ENCODE measurements at places on chromosomes 2 and 18. TPM values are rescaled to one million over a fixed set of nuclear protein-coding genes. Genes with fewer than 3 reads are reported as not detected.

DNA sequence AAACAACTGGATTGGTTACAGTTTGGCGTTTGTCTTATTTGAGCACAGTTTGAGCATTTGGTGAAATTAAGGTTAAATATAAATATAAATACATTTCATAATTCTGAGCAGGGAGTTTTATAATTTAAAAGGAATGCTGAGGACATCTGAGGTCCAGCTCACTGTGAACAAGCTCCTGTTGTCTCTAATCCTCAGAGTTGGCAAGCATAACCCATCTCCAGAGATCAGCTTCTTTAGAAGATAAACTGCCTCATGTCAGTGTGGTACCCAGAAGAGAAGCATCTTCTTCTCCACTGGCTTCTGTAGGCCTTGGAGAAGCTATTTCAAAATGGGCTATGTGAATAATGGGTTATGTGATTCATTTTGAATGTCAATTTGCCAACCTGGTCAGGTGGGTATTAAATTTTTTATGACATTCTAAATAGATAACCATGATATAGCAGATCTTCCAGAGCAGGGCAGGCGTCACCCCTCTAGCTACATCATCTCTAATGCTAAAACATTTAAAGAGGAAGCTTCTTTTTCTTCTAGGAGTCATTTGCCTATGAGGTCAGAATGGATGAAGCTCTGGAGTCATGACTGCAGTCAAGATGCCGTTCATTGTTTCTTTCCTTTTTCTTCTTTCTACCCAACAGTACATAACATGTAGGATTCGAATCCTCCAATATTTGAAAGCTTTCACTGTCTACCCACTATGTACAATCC, 324.0 kb downstream of the RNF144A start:
- no peaks in the 10 kb centered on the region for H3K4me1 ChIP-seq
- no peak for DNase-seq
- 0 out of 2 replicates have a peak, but pooled peaks cover 4% of the 10 kb centered on the region for H3K27me3 ChIP-seq
- no peaks in the 10 kb centered on the region for H3K36me3 ChIP-seq

GRCh38 chr2:55590810-55591440, 26.5 kb downstream of the PPP4R3B start:
- H3K27me3 ChIP-seq, result no peaks in the 10 kb centered on the region
- no peak for DNase-seq
- peaks cover 42% of the 10 kb centered on the region for H3K36me3 ChIP-seq
- H3K4me1 ChIP-seq, result no peaks in the 10 kb centered on the region
- no peak overlapping the region for H3K4me3 ChIP-seq

DNA sequence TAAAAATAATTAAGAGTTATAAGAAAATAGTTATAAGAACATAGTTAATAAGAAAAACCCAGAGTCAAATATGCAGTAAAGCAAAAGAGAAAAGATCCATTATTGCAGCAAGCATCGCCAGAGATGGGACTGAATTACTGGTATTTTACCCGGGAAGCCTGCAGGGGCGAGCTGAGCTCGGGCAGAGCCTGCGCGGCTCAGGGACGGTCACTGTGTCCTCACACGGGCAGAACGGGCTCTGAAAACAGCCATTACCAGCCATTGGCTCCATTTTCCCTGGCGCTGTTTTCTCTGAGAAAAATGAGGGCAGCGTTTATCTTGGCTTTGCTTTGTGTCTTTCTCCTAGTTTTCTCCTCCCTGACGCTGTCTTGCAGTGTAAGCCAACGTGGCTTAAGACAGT, 95.3 kb upstream of the ALKAL2 start:
- H3K4me3 ChIP-seq, result no peak overlapping the region
- DNase-seq, result no peak
- H3K27me3 ChIP-seq, result peaks cover 20% of the 10 kb centered on the region

GRCh38 chr2:170241756-170242155, 63.8 kb downstream of the MYO3B start:
- no peaks in the 10 kb centered on the region for H3K36me3 ChIP-seq
- no peaks in the 10 kb centered on the region for H3K27me3 ChIP-seq
- no peak overlapping the region for H3K27ac ChIP-seq

DNA sequence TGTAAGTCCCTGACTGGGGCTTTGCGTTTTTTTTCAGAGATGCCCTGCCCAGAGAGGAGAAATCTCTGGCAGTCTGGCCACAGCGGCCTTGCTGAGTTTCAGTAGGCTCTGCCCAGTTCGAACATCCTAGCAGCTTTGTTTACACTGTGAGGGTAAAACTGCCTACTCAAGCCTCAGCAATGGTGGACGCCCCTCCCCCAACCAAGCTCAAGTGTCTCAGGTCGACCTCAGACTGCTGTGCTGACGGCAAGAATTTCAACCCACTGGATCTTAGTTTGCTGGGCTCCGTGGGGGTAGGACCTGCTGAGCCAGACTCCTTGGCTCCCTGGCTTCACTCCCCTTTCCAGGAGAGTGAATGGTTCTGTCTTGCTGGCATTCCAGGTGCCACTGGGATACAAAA, 31.7 kb downstream of the L3MBTL4 start:
- no peak overlapping the region for H3K4me3 ChIP-seq
- H3K4me1 ChIP-seq, result no peaks in the 10 kb centered on the region
- no peaks in the 10 kb centered on the region for H3K27me3 ChIP-seq

DNA sequence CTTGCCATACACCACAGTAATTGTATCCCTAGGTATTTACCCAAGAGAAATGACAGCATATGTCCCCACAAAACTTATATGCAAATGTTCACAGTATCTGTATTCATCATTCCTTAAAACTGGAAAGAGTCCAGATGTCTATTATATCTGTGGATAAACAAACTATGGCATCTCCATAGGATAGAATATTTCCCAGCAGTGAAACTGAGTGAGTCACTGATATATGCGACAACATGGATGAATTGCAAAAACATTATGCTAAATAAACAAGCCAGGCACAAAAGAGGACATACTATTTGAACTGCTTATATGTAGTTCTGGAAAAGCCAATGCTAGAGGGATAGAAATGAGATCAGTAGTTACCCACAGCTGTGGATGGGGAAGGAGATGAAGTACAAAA, 359.4 kb upstream of the DSEL start:
- H3K27ac ChIP-seq, result no peak overlapping the region
- H3K4me1 ChIP-seq, result no peaks in the 10 kb centered on the region
- H3K4me3 ChIP-seq, result no peak overlapping the region

DNA sequence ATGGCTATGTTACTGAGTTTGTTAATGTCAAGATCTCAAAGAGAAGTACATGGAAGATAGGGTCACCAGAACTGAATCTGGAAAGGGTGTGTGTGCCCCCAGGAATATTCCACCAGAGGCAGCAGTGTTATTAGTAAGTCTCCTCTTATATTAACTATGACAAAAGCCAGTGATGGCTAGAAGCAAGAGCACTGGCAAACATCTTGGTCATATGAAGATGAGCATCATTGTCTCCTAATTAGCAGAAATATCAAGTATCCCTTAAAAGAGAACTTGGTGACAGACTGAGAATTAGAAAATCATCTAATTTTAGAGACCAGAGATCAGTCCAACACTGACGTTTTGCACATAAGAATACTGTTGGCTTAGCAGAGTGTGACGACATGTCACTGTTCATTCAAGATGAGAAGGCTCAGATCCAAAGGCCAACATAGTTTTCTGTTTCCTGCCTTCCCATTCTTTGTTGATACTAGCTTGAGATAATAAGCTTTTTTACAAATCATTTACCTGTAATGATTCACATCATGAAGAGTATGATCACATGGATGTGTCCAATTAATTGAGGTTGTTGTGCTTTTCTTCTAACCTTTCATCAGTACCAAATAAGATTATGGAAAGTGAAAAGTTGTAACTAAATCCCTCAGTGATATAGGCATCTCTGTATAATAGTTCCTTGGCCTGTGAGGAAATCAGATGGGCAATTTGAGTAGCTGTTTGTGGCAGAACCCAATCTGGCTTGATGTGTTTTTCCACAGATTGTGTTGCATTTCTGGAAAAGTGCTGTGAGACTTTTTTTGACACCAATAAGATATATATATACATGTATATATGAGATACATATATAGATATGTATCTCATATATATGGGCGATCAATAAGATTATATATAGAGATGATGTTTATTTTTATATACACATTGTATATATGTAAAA, 44.5 kb downstream of the MAPRE2 start:
- DNase-seq, result no peak
- H3K4me3 ChIP-seq, result no peak overlapping the region
- H3K36me3 ChIP-seq, result no peaks in the 10 kb centered on the region
- no peaks in the 10 kb centered on the region for H3K27me3 ChIP-seq

VIT gene
- total RNA-seq, result 0.13 TPM

CD226 gene
- total RNA-seq, result not detected

All from SJCRH30 (cell line).